ENCODE measurements at places on chromosomes 6 and 20. TPM values are rescaled to one million over a fixed set of nuclear protein-coding genes. Genes with fewer than 3 reads are reported as not detected.

Gene ASXL1
- total RNA-seq: 137 TPM

Gene DEFB132
- total RNA-seq: not detected

Gene IP6K3
- not detected for total RNA-seq

Gene FILIP1
- total RNA-seq: not detected

Gene FLOT1
- total RNA-seq: 135 TPM

Gene F13A1
- total RNA-seq: not detected

Gene FGD2
- total RNA-seq: 1.4 TPM

Gene VIP
- total RNA-seq: not detected

Gene CAGE1
- total RNA-seq: 0.11 TPM

Gene SNAI1
- 0.90 TPM for total RNA-seq

Gene ADGB
- not detected for total RNA-seq

Gene C2
- total RNA-seq: 0.99 TPM

Gene E2F1
- 72.0 TPM for total RNA-seq

Gene CST5
- not detected for total RNA-seq

DNA sequence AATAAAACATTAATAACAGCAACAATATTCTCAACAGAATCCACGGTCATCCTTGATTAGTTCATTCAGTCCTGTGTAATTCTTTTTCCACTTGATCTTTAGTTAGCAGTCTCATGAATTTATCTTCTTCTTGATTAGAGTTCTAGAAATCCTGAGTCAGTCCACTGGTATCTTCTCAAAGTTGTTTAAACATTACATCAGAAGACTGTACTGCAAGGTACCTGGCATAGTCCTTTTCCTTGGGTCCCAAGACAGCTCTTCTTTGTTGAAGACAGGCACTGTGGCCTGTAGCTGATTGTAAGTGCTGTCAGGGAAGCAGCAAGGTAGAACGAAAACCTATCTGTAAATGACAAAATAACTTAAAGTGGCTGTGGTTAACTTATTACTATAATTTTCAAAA lies 11.8 kb downstream of the MAP3K4 start:
- no peak for DNase-seq

DNA sequence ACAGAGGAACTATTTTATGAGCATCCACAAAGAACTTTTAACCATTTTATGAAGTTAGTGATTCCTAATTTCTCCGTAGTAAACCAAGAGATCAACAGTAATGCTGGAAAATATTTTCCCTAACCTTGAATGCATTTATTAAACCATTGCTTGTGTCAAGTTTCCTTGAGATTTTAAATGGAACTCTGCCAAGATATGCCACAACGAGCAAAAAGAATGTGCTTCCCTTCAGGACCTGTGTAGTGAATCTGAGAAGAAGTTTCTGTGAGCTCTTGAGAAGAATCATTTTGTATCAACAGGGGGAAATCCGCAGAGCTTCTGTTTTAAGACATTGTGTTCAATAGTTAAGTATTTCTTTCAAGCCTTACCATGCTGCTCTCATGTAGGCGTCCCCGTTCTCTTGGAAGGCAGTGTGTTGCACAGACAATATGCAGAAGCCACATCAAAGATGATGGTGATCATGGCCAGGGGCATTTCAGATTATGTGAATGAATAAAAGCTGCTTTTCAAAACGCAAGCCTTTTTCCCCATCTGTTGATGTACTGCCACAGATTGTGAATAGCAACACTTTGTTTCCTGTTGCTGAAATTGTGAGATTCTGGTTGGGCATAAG lies 439.8 kb downstream of the BMP2 start:
- DNase-seq: no peak

DNA sequence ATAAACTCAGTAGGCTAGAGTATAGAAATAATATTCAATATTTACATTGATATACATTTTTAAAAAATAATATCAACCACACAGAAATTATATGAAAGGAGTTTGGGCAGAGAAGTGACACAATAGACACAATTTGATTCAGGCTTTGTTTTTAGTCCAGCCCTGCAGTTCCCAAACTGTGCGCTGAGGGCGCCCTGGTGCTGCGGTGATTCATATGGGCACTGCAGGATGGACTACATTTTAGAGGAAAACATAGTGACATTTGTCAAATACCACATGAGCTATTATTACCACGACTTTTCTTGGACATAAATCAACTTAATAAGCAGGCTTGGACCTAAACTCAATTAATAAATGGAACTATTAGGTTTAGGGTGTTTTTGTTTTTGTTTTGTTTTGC lies 364.3 kb upstream of the ID4 start:
- peak; percentile 6 for DNase-seq

- no peak for DNase-seq
These were observed 33.6 kb downstream of the HM13 start for GRCh38 chr20:31547720-31548298.

DNA sequence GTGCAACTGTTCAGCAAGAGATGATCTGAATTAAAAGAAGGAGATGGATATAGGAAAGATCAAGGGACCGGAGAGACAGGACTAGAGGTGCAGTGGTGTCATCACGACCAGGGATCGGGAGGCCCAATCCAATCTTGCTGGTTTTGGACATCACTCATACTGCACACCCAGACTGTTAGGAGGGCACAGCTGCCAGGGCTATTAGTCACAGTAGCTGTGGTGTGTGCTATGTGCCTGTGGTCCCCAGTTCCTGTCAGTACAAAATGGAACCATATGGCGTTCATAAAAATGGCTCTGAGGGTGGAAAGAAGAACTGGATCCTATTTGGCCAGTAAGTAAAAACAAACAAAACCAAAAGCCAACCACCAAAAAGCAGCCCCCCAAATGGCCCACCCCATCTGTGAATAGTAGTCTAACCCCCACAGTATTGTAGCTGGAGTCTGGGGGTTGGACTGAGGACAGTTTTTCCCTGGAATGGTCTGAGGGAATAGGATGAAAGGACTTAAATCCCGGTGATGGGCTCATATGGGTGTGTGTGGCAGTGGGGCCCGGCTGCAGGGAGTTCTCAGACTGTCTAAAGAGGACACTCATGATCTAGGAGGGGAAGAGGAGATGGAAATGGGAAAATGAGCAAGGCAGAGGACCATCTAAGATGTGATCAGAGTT lies 9.3 kb upstream of the NNAT start:
- no peak for DNase-seq

GRCh38 chr6:26087284-26088115 lies at the start of gene HFE:
HFE (plus strand) TSS chr6:26087429; CDS start chr6:26087441, 12 bp downstream.
- DNase-seq: peak; percentile 41

DNA sequence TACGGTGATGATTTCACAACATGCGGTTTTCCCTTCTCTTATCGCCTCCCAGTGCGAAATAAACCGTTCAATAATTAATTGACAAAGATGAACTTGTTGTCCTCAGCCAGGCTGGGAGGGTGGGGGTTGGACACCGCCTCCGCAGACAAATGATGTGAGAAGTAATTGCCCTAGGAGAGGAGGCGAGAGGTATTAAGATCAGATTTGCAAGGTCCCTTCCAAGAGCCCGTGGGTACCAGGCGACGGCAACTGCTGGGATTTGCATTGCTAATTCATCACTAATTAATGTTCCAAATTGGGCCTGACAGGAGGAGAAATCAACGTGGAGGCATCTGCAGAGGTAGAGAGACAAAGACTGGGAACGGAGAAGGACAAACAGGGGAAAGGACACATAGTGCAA lies 90.2 kb upstream of the CCDC167 start:
- no peak for DNase-seq

GRCh38 chr6:122068291-122068769 lies 331.1 kb upstream of the HSF2 start:
- no peak for DNase-seq

- peak; percentile 60 for DNase-seq
These were observed 8.5 kb downstream of the TPD52L2 start for GRCh38 chr20:63873477-63873971.

GRCh38 chr6:170018936-170019817 lies 267.8 kb downstream of the ERMARD start:
- no peak for DNase-seq

GRCh38 chr6:42390228-42390934 lies 61.3 kb downstream of the TRERF1 start:
- peak; percentile 83 for DNase-seq

DNA sequence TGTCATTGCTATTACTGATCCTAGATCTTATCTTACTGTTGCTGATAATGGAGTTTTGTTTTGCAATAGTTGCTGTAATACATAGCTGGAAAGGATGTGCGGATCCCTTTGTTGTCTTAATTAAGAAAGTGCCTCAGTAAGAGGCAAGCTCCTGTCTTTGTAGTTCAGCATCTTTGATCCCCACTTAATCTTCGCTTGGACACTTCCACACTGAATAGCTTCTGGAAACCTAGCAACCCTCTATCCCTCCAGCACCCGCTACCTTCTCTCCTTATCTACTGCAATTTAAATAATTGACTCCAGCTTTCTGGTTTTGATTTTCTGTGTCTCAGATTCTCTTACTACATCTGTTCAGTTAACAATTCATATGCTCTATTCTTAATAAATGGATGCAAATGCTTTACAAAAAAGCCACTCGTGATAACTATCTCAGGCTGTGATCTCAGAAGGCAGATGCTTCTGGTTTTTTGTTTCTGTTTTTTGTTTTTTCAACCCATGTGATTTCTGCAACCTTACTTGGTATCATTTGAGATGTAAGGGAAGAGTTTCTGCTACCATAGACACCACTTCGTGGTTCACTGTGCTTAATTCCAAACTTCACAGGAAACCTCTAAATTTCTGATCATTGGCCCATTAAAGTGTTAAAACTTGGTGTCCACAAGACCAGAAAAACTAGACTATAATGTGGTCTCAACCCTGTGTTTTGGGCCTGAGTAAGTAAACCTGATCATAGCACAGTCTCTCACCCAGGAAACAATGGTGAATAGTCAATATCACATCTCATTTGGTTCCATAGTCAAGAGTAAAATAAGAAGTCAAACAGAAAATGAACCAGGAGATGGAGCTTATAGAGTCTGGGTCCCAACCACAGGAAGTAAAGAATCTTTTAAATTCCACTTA lies 352.1 kb upstream of the SOX4 start:
- no peak for DNase-seq

GRCh38 chr6:45469663-45470062 lies 91.9 kb upstream of the SUPT3H start:
- DNase-seq: no peak

DNA sequence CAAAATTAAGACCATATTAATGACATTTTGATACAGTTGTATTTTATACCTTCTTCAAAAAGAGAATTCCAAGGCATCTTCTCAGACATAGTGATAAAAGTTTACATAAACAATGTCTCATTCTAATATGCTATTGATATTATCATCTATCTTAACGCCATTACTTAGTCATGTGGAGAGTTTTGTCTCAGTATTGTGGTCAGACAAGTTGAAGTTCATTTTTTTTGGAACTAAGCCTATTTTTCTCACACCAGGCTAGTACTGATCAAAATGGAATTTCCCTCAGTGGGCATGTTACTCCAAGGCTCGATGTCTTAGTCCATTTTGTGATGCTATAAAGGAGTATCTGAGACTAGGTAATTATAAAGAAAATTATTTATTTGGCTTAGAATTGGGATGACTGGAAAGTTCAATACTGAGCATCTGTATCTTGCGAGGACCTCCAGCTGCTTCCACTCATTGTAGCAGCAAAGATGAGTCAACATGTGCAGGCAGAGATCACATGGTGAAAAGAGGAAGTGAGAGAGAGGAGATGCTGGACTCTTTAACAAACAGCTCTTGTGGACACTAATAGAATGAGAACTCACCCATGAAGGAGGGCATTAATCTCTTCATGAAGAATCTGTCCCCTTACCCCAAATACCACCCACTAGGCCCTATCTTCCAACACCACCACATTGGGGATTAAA lies 825.5 kb upstream of the MANEA start:
- no peak for DNase-seq

DNA sequence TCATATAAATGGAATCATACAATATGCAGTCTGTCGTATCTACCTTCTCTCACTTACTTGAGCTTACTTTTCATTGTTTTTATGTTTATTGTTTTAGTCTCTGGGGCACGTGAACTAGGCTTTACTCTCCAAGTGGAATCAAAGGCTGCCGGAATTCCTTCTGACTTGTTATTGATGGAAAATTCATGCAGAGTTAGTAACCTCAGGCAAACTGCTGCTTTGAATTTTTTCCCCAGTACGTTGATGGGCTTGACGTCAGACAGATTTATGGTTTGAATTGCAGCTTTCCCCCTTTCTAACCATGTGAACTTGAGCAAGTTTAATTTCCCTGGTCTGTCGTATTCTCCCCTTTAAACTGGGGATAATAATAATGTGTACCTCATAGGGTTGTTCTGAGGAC lies 68.6 kb downstream of the ZDHHC14 start:
- no peak for DNase-seq

- DNase-seq: no peak
These were observed 517.5 kb downstream of the TFAP2B start for GRCh38 chr6:51336185-51336584.

GRCh38 chr6:142712231-142712630 lies 232.7 kb downstream of the HIVEP2 start:
- no peak for DNase-seq

DNA sequence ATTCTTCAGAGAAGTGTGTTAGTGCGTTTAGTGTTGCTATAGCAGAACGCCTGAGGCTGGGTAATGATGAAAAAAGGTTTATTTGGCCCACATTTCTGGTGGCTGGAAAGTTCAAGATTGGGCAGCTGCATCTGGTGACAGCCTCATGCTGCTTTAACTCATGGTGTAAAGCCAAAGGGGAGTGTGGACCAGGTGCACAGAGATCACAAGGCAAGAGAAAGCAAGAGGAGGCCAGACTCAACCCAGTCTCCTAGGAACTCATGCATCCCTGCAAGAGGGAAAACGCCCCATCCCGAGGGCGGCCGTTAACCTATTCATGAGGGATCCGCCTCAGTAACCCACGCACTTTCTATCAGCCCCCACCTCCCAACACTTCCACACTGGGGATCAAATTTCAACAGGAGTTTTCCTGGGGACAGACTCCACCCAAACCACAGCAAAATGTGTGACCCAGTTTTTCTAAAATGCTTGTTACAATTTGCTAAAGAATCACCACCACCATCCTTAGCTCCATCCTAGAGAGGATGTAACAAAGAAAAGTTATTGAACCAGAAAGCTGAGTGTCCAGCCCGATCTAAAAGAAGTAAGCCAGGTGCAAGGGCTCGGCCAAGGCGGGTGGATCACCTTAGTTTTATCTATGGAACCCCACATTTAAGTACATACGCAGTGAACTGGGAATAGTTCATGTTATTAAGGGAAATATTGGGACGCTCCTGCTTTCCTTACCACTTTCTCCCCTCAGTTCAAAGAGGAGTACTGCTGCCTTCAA lies 164.8 kb downstream of the QKI start:
- no peak for DNase-seq

DNA sequence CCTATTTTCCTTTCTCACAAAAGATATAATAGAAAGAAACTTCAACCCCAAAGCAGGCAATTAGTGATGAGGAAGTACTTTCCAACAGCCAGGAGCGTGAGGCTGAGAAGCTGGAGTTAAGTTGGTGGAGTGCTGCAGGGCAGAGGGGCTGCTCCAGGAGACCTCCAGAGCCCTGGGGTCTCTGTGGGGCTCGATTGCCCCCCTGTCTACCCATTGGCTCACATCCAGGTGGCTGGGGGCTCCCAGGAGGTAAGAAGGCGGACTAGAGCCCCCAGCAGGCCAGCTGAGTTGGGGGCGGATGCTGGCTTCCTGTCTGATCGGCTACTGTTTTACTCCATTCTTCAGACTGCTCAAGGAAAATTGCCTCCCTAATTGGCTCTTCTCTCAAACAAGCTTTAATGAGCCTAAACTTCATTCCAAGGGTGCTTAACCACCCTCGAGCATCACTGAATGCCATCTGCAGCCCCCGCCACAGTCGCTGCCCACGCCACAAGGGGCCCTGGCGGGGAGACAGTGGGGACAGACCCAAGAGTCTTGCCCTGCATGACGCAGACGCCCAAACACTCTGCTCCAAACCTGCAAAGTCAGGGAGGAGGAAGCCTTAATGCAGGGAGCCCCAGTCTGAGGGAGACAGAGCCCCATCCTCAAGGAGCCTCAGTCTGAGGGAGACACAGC lies 78.6 kb downstream of the MDGA1 start:
- DNase-seq: peak; percentile 51

GRCh38 chr6:113860181-113860955 lies 3.2 kb downstream of the MARCKS start:
- no peak for DNase-seq
